Breast epithelium (tissue), 4 donors: ENCODE measurements at places on chromosomes 7 and 10.

- DNase-seq, result no peak
Observed at GRCh38 chr10:62689712-62690111, 114.8 kb upstream of the ADO start.

DNA sequence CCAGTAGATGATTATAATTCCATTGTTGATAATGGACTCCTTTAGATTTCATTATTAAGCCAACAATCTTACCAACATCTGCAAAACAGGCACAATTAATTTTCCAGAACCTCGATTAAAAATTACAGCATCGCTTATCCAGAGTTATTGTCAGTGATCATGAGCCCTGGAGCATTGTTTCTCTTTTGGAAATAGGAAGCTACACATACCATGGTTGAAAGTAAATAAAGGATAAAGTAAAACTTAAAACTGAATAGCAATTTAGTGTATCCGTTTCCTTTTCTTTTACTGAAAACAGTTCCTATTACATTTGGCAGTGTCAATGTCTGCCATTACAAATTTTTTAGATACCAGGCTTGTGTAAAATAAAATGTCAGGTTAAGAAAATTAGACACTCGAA is 9.9 kb upstream of the HOXA2 start:
- no peak for DNase-seq

GRCh38 chr7:43750016-43750887 is 8.2 kb upstream of the BLVRA start:
- no peak for DNase-seq

DNA sequence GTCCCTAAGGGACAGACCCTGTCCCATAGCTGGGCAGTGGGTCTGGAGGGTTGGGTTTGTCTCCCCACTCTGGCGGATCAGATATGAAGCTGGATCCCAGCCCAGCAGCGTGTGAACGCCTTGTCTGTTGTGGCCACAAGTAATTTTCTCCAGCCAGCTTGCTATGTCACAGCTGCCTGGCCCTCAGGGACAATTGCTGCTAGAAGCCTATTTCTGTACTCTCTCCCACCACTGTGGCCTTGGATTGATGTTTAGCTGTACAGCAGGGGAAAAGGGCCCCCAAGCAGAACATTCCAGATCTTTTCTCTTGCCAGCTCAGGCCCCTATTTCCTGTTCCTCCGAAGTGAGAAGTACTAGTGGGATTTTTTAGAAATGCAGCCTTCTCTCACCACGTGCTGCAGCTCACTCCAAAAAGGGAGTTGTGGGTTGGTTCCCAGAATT is 53.5 kb upstream of the WAC start:
- no peak for DNase-seq

- no peak for DNase-seq
Observed at GRCh38 chr10:92916433-92916832, 68.1 kb downstream of the EXOC6 start.

GRCh38 chr10:82934429-82934828 is 1059.4 kb downstream of the NRG3 start:
- DNase-seq, result no peak

DNA sequence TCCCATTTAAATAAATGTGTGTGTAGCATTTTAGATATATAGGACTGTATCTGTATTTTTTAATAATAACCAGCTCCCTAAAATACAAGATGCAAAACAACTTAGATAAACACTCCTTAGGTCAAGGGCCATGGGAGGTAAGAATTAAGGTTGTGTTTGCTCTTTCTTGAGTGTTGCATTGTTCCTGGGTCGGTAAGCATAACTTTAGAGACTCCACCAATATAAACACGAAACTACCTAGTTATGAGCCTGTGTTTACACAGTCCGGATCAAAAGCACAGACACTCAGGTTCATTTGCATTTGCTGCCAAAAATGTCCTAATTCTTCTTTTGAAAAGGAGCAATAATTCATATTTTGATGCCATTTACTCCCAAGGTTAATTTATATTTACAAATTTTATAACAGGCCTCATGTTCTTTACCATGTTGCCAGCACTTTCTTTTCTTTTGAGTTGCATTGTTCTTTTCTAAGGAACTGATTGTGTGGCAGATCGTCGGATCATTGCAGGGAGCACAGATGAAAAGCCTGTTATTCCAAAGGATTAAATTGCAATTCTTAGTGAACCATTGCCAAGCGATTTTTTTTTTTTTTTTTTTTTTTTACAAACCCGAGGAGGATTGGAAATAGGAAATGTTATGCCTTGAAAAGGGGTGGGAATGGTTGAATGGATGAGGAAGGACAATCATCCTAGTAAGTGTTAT is 45.8 kb upstream of the GLCCI1 start:
- no peak for DNase-seq
